Activated T-helper 2 cell treated with anti-CD3 and anti-CD28 coated beads, Interferon-gamma antibody, Interleukin-2, Interleukin-4, amounts not matched to agents 10 μg/mL and 5 μg/mL and 100 μg/mL, durations not matched to agents 14 hours and 24 hours and 36 hours (primary cell): ENCODE measurements at places on chromosomes 2 and 18.

GRCh38 chr2:219886615-219887014 is 259.2 kb downstream of the SLC4A3 start:
- DNase-seq: no peak

- no peak for DNase-seq
Measured at GRCh38 chr2:20169796-20170703, 54.9 kb downstream of the SDC1 start.

GRCh38 chr2:61774351-61774750 is 79.5 kb downstream of the FAM161A start:
- no peak for DNase-seq

GRCh38 chr2:233789554-233789953 is 11.4 kb downstream of the MROH2A start:
- DNase-seq: no peak

GRCh38 chr18:76953156-76953555 is 130.8 kb downstream of the ZNF236 start:
- no peak for DNase-seq

- DNase-seq: no peak
Measured at GRCh38 chr2:171524018-171524401, 1.7 kb downstream of the CYBRD1 start.

DNA sequence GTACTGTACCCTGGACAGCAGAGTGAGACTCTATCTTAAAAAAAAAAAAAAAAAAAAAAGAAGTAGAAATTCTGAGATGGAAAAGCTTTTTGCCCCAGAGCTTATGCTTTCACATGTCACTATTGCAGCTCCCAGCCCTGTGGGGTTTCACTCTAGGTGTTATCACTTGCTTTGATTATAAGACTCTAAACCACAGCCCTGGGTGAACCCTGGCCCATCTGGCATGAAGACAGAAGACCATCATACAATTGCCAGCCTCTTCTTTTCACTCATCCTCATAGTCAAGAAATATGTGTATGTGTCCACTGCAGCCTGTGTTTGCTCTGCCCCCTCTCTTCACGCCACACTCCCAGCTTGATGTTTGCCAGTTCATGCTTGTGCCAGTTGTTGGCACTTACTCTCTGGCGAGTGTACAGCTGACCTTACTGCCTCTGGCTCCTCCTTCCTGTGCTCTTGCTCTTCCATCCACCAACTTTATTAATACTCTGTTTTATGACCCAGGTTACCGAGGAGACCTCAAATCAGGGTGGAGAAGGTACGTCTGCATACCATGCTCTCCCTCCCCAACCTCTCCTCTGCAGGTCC is 136.7 kb upstream of the NCK2 start:
- no peak for DNase-seq

- DNase-seq: no peak
Measured at GRCh38 chr2:65273344-65273743, 45.7 kb downstream of the ACTR2 start.

DNA sequence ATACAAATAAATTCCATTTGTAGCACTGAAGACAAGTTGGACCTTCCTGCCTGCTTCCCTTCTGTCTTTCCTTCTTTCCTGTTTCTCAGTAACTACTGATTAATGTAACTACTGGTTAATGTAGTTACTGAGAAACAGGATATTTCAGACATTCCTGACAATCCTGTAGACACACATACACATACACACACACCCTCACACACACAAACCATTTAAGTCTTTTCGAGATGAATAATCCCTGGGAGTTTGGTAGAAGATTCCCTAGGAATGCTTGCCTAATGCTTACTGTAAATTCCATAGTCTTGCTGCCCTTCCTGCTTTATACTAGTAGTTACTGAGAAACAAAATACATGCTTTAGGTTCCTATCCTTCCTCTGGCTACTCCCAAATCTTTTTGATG is 83.9 kb downstream of the PIK3C3 start:
- DNase-seq: no peak

DNA sequence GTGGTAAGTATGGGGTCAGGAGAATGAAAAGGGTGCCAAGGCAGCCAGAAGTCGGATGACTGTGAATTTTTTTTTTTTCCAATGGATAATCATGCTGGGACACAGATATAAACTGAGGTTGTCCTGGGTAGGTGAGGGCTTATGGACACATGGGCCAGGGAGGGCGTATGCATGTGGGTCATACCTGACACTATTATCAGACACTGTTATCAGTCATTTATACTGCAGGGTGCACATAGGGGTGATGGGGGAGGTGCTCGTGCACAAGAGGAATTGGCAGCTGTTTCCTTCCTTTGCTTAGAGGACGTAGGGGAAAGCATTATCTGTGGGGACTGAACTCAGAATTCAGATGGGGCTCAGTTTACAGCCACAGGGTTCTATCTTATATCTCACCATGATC is 10.1 kb downstream of the CTIF start:
- no peak for DNase-seq
